ENCODE measurements at places on chromosomes 11 and 22. TPM values are rescaled to one million over a fixed set of nuclear protein-coding genes. Genes with fewer than 3 reads are reported as not detected.

Gene TRPM5
- polyA plus RNA-seq: not detected

Gene ANGPTL5
- polyA plus RNA-seq: not detected

Gene SHISA8
- not detected for polyA plus RNA-seq

Gene TSSK2
- not detected for polyA plus RNA-seq

DNA sequence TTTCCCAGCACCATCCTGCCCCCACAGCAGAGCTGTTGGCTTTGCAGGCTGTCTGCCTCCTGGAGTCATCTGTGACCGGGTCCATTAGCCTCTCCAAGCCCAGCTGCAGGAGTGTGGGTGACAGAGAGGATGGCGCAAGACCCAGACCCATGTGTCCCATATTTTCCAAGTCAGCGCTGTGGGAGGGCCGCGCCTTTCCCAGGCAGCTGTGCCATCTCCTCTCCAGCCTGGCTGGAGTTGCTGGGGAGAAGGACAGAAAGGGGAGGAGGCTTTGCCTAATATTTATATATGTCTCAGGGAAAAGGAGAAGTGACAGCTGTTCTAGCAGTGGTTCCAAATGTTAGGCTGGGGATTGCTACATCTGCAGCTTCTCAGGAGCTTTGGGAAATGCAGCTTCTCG, 15.7 kb downstream of the DTX4 start:
- H3K4me3 ChIP-seq: no peak overlapping the region
- H3K27ac ChIP-seq: no peak overlapping the region
- no peak for DNase-seq
- H3K27me3 ChIP-seq: no peaks in the 10 kb centered on the region

DNA sequence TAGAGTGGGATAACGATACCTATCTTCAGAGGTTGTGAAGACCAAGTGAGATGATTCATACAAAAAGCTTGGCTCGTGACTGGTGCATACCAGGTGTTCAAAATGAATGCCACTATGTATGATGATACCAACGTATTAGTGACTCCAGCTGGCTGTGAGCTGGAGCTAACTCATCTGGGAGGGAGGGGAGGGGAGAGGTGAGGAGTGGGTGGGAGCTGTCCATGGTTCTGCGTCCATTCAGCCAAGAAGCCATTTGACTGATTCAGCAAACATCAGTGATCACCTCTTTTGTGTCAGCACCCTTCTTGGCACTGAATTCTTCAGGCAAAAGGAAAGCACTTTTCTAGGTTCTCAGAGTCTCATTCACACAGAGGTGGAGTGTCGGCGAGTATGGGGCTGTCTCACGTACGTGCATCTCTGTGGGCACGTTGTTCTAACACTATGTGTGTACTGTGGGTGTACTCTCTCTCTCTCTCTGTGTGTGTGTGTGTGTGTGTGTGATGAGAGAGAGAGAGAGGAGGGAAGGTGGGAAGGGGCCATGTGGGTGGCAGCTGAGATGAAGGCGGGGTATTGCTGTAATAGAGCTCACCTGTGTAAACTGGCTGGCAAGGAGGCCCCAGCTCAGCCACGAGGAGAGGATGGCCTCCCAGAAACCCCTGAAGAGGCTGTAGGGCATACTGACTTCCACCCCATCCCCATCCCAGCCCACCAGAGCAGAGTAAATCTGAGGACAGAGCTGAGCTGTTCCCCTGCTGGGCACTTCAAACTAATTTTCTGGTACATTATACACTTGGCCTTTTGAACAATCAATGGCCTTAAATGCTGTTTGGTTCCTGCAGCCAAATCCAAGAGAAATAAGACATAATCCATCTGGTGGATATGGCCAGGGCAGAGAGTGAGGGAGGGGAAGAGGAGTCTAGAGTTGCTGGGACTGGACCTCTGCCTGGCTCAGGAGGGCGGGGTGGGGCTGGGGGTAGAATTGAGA, 96.1 kb upstream of the THY1 start:
- DNase-seq: no peak
- H3K27me3 ChIP-seq: no peaks in the 10 kb centered on the region
- H3K27ac ChIP-seq: no peak overlapping the region
- no peaks in the 10 kb centered on the region for H3K36me3 ChIP-seq
- H3K4me1 ChIP-seq: no peaks in the 10 kb centered on the region

GRCh38 chr22:26957897-26958296, 300.5 kb downstream of the MIAT start:
- no peak for DNase-seq
- no peak overlapping the region for H3K27ac ChIP-seq
- H3K27me3 ChIP-seq: no peaks in the 10 kb centered on the region
- no peaks in the 10 kb centered on the region for H3K4me1 ChIP-seq

- H3K4me3 ChIP-seq: no peak overlapping the region
- H3K27me3 ChIP-seq: no peaks in the 10 kb centered on the region
- no peaks in the 10 kb centered on the region for H3K36me3 ChIP-seq
- peaks cover 11% of the 10 kb centered on the region for H3K4me1 ChIP-seq
- H3K27ac ChIP-seq: no peak overlapping the region
These were observed 87.1 kb upstream of the RAG2 start for GRCh38 chr11:36684840-36685801.

DNA sequence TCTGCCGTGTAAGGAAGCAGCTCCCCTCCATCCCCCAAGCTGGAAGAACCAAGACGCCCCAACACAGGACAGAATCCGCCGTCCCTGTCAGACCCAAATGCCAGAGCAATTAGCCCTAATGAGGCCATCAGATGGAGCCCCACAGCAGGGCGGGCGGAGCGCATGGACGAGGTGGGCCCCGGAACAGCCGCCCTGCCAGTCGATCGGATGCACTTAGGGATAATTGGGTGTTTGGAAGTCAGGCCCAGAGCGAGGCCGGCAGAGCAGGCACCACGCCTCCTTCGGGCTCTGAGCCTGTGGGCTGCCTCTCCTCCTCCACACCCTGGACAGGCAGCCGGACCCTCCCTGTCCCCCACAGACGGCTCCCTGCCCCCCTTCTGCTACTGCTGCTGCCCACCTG, 5.5 kb upstream of the TH start:
- H3K4me3 ChIP-seq: no peak overlapping the region
- no peaks in the 10 kb centered on the region for H3K27me3 ChIP-seq
- H3K27ac ChIP-seq: no peak overlapping the region
- no peaks in the 10 kb centered on the region for H3K4me1 ChIP-seq
- no peaks in the 10 kb centered on the region for H3K36me3 ChIP-seq

DNA sequence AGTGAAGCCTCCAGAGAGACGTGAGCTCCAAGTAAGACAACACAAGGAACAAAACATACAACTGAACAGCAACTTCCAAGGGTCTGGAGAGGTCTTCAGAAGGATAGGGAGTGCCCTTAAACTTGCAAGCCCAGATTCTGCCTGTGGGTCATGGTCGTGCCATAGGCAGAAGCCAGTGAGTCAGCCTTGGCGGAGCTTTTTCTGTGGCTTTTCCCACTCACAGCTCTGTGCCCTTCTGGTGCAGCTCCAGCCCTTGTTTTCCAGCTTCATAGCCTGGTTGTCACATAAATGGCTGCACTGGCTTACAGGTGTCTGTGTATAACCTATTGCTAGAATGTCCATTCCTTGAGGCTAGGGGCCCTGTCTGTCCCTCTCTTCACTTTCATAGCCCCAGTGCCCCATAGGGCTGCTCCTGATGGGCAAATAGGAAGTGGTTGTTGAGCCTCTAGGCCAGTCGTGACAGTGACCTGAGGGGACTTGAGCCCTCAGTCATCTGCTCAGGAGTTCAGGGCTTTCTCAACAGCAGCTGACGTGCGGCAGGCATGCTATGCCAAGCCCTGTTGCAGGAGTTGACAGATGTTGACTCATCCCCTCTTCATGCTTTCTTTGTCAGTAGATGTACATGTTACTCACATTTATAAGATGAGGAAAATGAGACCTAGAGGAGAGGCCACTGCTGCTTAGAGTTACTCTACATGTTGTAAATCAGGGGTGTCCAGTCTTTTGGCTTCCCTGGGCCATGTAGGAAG, 7.4 kb downstream of the MED15 start:
- no peak for DNase-seq
- no peaks in the 10 kb centered on the region for H3K27me3 ChIP-seq

GRCh38 chr11:102476069-102476468, 23.5 kb upstream of the TMEM123 start:
- H3K36me3 ChIP-seq: no peaks in the 10 kb centered on the region
- DNase-seq: no peak

DNA sequence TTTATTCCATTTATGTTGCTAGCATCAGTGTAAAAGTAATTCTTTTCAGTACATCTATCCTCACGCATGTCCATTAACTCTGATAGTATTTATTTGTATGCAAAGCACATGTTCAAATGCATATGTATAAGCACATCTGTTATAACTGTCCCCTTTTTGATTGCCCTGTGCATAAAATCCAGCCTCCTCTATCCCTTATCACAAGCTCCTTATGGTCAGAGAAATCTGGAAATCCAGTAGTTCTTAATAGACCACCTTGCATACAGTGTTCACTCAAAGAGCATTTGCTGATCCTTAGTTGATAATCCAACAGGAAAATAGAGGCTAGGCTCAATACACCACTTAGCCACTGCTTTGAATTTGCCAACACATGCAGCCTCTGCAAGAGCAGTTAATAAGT, 443.5 kb downstream of the AASDHPPT start:
- no peaks in the 10 kb centered on the region for H3K36me3 ChIP-seq
- no peaks in the 10 kb centered on the region for H3K27me3 ChIP-seq
- no peak overlapping the region for H3K27ac ChIP-seq

- no peaks in the 10 kb centered on the region for H3K27me3 ChIP-seq
- H3K4me3 ChIP-seq: no peak overlapping the region
- DNase-seq: no peak
- H3K36me3 ChIP-seq: no peaks in the 10 kb centered on the region
- no peak overlapping the region for H3K27ac ChIP-seq
These were observed 67.2 kb upstream of the SC5D start for GRCh38 chr11:121225382-121225781.

DNA sequence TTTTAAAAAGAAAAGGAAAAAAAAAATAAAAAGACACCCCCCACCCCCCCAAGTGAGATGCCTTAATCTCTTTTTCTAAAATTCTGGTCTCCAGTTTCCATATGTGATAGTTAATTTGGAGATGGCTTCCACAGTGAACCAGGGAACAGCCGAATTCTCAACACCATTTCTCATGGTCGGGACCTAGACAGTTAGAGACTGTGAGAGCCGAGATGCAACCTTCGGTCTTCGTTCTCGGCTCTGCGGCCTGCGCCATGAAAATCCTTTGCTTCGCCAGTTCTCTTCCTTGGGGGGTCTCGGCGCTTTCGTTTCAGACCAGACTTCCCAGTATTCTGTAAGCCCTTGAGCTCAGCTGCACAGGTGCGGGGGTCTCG, 723 bp downstream of the CACNG2 start:
- H3K4me1 ChIP-seq: no peaks in the 10 kb centered on the region
- H3K27me3 ChIP-seq: peaks cover 9% of the 10 kb centered on the region
- H3K27ac ChIP-seq: no peak overlapping the region
- DNase-seq: no peak

GRCh38 chr22:28903080-28903479, 19.7 kb downstream of the ZNRF3 start:
- peaks cover 13% of the 10 kb centered on the region for H3K4me1 ChIP-seq
- no peaks in the 10 kb centered on the region for H3K36me3 ChIP-seq
- no peak overlapping the region for H3K27ac ChIP-seq
- H3K27me3 ChIP-seq: no peaks in the 10 kb centered on the region
- no peak overlapping the region for H3K4me3 ChIP-seq

DNA sequence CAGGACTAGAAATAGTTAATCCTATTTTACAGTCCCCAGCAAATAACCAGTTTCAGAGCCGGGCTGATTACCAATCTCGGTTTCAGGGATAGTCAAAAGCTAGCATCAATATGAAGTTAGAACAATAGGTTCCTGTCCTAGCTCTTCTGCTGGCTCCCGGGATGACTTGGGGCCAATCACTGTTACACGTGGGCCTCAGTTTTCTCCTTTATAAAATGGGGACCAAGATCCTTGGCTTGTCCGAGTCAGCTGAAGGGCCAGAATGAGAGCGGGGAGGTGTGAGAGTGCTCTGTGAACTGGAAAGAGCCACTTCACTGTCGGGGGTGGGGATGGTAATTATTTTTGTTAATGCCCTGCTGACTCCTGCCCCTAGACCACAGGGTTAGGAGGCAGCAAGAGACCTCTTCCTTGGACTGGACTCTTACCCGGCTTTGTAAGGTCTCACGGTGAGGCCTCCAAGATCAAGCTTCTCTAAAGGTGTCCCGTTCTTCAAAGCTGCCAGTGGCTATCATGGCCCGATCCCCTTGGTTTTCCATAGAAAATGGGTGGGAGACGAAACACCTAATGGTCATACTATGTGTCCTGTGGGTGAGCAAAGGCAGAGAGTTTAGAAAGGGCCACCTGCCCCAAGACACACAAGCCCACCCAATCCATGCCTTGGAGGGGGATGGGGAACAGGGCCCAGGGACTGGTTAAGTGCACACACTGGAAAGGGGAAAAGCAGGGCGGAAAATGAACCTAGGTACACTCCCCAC, 1.4 kb downstream of the UCP2 start:
- peak overlapping the region; percentile 84 for H3K27ac ChIP-seq
- no peaks in the 10 kb centered on the region for H3K27me3 ChIP-seq
- peaks cover 61% of the 10 kb centered on the region for H3K4me1 ChIP-seq
- peaks cover 44% of the 10 kb centered on the region for H3K36me3 ChIP-seq
- DNase-seq: no peak
- H3K4me3 ChIP-seq: peak overlapping the region; percentile 87

GRCh38 chr11:69443138-69443967, 38.1 kb upstream of the LINC01488 start:
- peaks cover 17% of the 10 kb centered on the region for H3K4me1 ChIP-seq
- no peak overlapping the region for H3K27ac ChIP-seq
- peak; percentile 57 for DNase-seq
- no peaks in the 10 kb centered on the region for H3K27me3 ChIP-seq
- H3K36me3 ChIP-seq: no peaks in the 10 kb centered on the region
- H3K4me3 ChIP-seq: peak overlapping the region; percentile 24

- H3K27ac ChIP-seq: no peak overlapping the region
- no peaks in the 10 kb centered on the region for H3K4me1 ChIP-seq
- H3K36me3 ChIP-seq: no peaks in the 10 kb centered on the region
- no peak overlapping the region for H3K4me3 ChIP-seq
- H3K27me3 ChIP-seq: no peaks in the 10 kb centered on the region
These were observed 30.5 kb upstream of the GCAT start for GRCh38 chr22:37777122-37777687.

GRCh38 chr11:63595296-63595695, 18.9 kb downstream of the PLAAT3 start:
- no peaks in the 10 kb centered on the region for H3K36me3 ChIP-seq
- DNase-seq: no peak
- H3K4me1 ChIP-seq: no peaks in the 10 kb centered on the region
- H3K27ac ChIP-seq: no peak overlapping the region
- no peaks in the 10 kb centered on the region for H3K27me3 ChIP-seq
- no peak overlapping the region for H3K4me3 ChIP-seq

- H3K4me1 ChIP-seq: no peaks in the 10 kb centered on the region
- H3K27me3 ChIP-seq: no peaks in the 10 kb centered on the region
- no peak overlapping the region for H3K27ac ChIP-seq
- peaks cover 76% of the 10 kb centered on the region for H3K36me3 ChIP-seq
- DNase-seq: no peak
- H3K4me3 ChIP-seq: no peak overlapping the region
These were observed 18.8 kb downstream of the SAMM50 start for GRCh38 chr22:43974028-43974545.

- H3K4me3 ChIP-seq: no peak overlapping the region
- no peaks in the 10 kb centered on the region for H3K27me3 ChIP-seq
- DNase-seq: no peak
These were observed 59.9 kb downstream of the FBXO7 start for GRCh38 chr22:32534252-32535235.

All from CD4-positive, alpha-beta memory T cell (primary cell).